ENCODE measurements at places on chromosomes 16 and 17.

DNA sequence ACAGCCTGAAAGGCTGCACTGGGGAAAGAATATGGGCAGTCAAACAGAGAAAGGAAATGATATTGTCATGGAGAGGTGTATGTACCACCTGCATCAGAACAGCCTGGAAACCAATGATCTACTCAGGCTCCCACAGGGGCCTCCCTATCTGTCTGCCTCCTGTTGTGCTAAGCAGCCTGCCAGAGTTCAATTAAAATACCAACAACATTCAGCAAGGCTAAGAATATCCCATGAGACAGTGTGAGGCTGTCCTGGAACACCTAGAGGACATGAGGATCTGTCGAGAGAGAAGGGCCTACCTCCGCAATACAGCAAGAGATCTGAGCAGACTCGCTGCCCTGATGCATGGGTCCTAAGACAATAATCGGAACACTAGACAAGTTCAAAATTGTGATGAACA lies 8.4 kb downstream of the FXR2 start:
- no peak for DNase-seq

DNA sequence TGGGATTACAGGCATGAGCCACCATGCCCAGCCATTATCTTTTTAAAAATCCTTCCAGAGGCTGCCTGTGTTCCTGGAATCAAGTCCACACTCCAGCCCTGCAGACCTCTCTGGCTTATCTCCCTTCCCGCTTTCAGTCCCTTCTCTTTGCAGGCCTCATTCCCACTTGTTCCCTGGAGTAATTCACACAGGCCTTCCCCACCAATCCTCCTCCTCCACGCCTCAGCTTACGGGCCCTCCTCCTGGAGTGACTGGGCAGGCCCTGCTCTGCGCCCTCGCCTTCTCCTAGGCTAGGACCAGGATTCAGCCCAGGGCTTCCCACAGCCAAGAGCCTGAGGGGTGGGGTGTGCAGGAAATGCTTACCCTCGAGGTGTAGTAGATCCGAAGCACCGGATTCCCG lies 2.8 kb downstream of the CDIPT start:
- no peak for DNase-seq

DNA sequence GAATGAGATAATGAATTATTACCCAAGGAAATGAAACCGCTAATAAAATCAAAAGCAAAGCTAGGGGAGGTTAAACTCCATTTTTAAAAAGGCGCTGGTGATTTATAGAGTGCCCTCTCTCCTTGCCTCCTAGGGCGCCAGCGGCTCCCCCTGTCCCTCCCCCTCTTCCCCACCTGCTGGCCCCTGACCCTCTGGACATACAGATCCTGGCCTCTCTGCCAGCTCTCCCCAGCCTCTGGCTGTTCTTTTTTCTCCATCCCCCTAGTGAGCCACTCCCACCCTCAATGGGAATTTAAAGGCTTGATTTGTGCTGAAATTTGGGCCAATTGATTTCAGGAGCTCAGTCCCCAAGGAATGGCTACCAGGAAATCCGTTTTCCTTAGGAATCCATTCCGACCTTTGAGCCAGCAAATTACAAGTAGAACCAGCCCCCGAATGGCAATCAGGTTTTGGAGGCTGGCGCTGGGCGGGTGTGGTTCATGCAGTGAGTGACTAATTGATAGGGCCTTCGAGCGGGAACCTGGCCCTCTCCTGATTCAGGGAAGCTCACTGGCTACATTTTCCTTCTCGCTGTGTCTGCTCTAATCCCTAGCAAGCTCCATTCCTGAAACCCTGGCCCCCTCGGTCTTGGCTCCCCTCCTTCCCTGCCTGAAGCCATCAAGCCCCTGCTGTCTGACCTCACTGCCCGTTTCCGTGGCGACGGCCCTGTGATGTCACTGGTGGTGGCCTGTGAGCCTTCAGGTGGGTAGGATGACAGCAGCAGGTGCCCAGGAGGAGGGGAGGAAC lies 141.9 kb upstream of the SDK2 start:
- no peak for DNase-seq

- no peak for DNase-seq
Measured at GRCh38 chr17:74740641-74741387, 3.8 kb downstream of the RAB37 start.

GRCh38 chr17:40718930-40719329 lies 15.4 kb upstream of the KRT24 start:
- no peak for DNase-seq

DNA sequence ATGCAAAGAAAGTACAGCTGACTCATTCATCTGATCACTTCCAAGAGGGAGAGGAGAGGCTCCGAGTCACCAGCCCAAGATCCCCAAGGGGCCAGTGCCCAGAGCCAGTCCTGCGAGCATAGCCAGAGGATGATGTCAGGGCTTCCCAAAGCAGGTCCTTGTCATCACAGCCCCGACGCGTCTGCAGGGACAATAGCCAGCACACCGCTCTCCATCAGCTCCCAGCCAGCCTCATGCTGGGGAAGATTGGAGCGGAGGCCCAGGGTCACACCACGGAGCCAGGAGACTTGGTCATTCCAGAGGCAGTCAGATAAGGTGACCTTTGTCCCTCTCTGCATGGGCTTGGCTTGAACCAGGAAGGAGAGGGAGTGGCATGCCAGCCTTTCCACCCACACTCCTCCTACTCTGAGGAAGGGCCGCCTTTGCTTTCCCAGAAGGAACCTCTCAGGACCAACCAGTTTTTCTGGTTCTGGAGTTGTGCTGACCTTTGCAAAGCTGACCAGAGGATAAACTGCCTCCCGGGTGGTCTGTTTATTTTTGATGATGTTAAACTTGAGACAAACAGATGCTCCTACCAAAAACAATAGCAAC lies 58.3 kb upstream of the ARHGAP44 start:
- DNase-seq, result no peak

GRCh38 chr17:81412490-81413093 lies 17.3 kb downstream of the BAHCC1 start:
- no peak for DNase-seq

GRCh38 chr17:50872710-50873424 lies 6.7 kb upstream of the TOB1 start:
- DNase-seq, result no peak

GRCh38 chr16:901715-902601 lies 68.8 kb downstream of the LMF1 start:
- DNase-seq, result no peak

DNA sequence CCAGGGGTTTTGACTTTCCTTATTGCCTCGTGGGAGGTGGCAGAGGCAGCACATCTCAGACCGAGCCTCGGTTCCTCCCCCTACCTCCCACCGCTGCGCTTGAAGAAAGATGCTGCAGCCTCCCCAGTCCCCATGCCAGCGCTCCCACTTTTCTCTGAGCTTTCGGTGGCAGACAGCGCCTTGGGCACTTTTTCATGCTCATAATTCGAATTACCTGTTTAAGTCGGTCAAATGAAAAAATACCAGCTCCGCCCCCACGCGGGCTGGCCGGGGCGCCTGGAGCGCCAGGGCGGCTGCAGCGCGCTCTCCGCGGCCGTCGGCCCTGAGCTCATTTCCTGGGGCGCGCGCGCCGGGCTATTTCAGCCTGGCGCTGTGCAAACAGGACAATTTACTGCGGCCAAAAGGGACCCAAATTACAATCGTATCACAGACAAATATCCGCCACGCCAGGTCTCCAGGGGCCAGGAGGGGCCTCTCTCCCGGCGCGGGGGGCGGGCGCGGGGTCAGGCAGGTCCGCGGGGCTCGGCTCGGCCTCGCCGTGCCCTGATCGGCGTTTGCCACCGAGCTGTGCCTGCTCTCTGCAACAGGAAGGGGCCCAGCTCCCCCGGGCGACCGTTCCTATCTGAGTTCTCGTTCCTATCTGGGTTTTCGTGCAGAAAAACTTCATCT lies 45.0 kb downstream of the SOST start:
- peak; percentile 22 for DNase-seq

- DNase-seq, result no peak
Measured at GRCh38 chr16:26913851-26914250, 152.9 kb upstream of the C16orf82 start.

DNA sequence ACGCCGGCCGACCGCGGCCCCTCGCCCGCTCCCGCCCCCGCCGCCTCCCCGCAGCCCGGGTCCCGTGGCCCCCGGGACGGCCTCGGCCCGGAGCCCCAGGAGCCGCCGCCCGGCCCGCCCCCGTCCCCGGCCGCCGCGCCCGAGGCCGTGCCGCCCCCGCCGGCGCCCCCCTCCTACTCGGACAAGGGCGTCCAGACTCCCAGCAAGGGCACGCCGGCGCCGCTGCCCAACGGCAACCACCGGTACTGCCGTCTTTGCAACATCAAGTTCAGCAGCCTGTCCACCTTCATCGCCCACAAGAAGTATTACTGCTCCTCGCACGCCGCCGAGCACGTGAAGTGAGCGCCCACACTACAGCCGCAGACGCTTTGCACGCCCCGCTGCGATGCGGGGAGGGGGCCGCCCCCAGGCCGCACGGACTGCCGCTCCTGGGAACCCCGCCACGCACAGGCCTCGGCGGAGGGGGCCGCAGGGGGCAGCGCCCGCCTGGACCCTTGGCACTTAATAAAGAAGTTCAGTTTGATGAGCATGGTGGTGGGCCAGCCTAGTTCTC lies 35.5 kb upstream of the ZC3H18 start:
- peak; percentile 1 for DNase-seq

DNA sequence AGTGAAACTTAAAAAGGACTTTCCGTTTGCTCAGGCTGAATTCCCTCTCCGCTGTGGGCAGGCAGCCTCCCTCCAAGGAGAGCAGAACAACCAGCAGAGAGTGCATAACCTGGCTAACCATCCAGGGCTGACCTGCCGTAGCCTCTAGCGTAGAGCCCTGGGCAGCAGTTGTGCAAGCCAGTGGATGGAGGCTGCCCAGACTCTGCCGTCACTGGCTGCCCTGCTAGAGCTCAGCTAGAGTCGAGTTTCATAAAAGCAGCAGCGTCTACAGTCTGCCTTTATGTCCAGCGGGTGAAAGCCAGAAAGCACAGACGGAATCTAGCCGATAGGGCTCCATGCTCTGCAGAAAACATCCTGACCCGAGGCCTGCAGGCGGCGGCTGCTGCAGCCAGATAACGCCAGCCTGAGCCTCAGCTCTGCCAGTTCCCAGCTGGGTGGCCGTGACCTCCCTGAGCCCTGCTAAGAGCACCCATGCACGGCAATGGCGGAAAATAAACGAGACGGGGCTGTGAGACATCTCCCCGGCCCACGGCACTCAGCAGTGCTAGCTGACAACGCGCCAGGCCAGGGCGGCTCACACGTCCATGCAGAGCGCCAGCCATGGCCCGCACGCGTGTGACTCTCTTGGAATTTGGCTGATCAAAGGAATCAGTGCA lies 231.3 kb downstream of the ENGASE start:
- DNase-seq, result peak; percentile 16

GRCh38 chr16:55021595-55022475 lies 91.2 kb downstream of the IRX5 start:
- DNase-seq, result no peak

DNA sequence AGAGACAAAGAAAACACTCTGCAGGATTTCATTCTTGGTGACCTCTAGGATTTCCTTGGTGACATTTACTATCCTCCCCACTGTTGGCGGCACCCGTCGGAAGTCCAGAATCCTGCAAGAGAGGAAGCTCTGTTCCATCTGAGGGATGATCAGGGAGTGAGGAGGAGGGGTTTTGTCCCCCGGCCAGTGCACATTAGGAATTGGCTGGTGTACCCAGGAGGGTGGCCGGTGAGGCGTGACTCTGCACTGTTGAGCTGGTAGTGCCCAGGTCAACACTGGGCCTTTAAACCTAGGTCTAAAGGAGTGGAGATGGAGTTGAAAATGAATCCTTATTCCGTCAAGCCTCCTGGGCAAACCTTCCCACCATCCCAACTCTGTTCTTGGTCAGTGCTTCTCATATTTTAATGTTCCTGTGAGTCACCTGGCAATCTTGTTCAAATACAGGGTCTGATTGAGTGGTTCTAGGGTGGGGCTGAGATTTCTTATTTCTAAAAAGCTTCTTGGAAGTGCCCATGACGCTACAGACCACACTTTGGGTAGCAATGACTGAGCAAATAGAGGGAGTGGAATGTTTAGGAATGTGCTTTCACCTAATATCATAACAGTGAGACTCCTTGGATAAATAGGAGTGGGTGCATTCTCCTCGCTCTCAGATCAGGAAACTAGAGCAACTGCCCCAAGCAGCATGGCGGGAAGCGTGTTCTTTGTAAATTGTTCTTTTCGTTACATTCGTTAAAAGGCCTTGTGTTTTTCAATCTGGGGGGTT lies 30.7 kb downstream of the PRKAR1A start:
- DNase-seq, result no peak

DNA sequence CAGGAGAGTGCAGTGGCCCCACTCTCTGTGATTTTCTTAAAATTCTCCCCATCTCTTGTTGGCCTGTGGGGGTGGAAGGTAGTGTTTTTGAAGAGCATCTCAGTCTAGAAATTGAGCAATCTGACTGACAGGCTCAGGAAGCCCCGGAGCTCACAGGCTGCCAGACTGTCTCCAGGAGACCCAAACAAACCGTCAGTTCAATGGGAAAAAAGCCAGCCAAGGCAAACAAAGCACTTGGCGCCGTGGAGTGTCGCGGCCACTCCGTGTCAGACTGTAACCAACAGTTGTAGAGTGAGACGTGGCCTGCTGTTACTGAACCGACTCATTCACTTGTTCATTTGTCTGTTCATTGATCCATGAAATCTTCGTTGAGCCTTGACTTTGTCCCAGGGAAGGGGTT lies 33.7 kb downstream of the RGS9 start:
- peak; percentile 26 for DNase-seq

Data from DMS79 treated with DMSO at 0.1 percent for 48 hours (cell line).